Fibroblast of upper back skin (primary cell): ENCODE measurements at places on chromosomes 3 and 15.

GRCh38 chr15:48978638-48979037 lies 14.9 kb upstream of the SHC4 start:
- DNase-seq: no peak

GRCh38 chr3:136714020-136714419 lies 38.2 kb downstream of the STAG1 start:
- no peak for DNase-seq

DNA sequence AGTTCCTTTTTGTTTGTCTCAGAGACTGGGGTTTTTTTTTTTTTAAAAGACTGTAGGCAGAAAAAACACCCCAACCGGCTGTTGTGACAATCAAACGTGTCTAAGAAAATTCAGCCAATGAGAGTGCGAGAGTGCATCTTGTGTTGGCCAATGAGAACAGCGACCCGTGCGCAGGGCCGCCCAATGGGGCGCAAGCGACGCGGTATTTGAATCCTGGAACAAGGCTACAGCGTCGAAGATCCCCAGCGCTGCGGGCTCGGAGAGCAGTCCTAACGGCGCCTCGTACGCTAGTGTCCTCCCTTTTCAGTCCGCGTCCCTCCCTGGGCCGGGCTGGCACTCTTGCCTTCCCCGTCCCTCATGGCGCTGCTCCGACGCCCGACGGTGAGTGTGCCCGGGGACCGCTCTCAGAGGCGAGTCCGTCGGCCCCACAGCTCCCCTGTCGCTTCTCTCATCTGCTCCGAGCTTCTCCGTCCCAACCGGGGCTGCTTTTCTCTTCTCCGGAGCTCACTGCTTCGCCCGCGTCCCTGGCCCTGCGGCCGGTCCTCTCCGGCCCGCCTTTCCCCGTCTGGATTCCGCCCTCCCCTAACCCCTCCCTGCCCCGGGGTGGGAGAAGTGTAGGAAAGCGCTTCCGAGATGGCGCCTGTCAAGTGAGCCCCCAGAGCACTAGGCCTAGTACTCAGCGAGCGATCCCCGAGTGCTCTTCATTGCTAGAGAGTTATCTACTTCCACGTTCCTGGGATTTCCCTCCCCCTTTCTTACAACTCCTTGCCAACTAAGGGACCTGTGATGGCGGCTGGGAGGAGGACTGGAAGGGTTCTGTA lies at the start of gene CCNB2:
TSS of gene CCNB2 (plus strand) at position 235 of the 821 bp plus-strand sequence. CDS start at position 358, 123 bp downstream.
- peak; percentile 91 for DNase-seq

GRCh38 chr15:75232252-75232813 lies 25.8 kb upstream of the GOLGA6C start:
- DNase-seq: no peak

GRCh38 chr3:58434511-58434910 lies 879 bp upstream of the PDHB start:
- no peak for DNase-seq

DNA sequence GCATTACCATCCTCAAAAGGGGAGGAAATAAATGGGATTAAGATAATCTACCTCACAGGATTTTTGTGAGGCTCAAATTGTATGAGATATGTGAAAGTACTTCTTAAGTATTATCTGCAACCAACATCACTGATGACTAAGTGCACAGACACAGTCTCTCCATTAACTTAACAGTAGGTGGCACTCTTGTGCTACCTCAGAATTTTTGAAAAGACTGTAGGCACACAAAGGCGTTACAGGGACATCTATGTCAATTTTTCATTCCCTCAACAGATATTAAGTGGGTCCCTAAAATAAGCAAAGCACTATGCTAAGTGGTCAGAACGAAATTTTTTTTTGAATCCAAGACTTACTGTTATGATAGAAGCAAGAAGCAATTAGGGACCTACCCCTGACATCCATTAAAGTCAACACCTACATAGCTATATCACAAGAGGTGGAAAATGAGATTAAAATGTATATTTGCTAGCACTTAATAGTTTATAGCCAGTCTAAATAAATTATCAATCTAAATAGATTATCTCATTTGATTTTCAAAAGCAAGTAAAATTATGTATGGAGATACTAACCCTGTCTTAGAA lies 52.9 kb downstream of the RYK start:
- peak; percentile 75 for DNase-seq

DNA sequence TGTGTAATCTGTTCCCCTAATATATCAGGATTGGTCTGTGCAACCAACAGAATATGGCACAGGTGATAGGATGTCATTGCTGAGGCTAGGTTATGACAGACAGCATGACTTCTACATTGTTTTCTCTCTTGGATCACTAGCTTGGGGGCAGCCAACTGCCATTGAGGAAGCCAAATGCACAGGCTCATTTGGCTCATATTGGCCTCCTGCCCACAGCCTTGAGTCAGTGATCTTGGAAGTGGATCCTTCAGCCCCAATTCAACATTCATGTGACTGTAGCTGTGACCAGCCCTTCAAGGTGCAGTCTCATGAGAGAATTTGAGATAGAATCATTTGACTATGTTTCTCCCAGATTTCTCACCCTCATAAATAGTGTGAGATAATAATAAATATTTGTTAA lies 675.6 kb downstream of the GRM7 start:
- no peak for DNase-seq
